ENCODE measurements at places on chromosomes 6 and 20. TPM values are rescaled to one million over a fixed set of nuclear protein-coding genes. Genes with fewer than 3 reads are reported as not detected.

- no peak for DNase-seq
These were observed 52.6 kb downstream of the HECA start for GRCh38 chr6:139187489-139187888.

DNA sequence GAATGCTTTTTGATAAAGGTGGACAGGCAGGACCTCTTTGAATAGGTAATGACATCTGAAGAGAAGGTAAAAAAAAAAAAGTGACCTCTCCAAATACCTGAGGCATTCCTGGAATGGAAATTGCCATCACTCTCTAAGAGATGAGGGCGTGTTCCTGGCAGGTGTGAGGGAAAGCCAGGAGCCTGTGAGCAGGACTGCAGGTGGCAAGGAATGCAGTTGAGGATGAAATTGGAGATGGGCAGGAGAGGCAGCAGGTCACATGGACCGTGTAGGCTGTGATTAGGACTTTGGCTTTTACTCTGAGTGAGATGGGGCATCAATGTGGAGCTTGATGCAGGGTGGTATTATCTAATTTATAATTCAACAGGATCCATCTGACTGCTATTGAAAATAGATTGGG is 227.4 kb downstream of the LRFN2 start:
- no peak for DNase-seq

GRCh38 chr20:19828232-19828631 is 70.2 kb downstream of the RIN2 start:
- peak; percentile 70 for DNase-seq

The RNF217 gene
- total RNA-seq: 32.5 TPM

The ELOVL4 gene
- total RNA-seq: 4.1 TPM

DNA sequence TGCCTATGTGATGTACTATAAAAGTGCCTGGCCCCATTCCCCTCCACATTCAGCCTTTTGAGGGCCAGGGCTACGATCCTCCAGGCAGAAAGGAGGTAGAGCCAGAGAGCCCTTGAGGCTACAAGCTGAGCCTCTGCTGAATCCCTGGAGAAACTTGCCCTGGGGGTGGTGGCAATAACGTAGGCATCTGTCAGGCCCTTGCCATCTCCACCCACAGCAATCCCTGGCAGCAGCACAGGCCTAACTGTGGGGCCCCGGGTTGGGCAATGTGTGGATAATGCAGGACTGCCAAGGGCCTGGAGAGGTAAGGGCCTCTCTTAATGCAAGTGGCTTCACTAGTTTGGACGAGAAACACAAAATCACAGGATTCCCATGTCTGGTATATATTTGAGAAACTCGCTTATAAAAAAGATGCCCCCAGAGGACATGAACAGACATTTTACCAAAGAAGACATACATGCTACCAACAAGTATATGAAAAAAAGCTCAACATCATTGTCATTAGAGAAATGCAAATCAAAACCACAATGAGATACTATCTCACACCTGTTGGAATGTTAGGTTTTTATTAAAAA is 99.0 kb downstream of the QRSL1 start:
- DNase-seq: no peak

The SLC35D3 gene
- total RNA-seq: not detected

GRCh38 chr6:15997586-15998388 is 131.1 kb upstream of the MYLIP start:
- DNase-seq: peak; percentile 80

The SULF2 gene
- total RNA-seq: 140 TPM

- no peak for DNase-seq
These were observed 286.5 kb upstream of the PRND start for GRCh38 chr20:4435225-4435624.

- DNase-seq: no peak
These were observed 416.1 kb downstream of the TBC1D32 start for GRCh38 chr6:120918137-120918536.

DNA sequence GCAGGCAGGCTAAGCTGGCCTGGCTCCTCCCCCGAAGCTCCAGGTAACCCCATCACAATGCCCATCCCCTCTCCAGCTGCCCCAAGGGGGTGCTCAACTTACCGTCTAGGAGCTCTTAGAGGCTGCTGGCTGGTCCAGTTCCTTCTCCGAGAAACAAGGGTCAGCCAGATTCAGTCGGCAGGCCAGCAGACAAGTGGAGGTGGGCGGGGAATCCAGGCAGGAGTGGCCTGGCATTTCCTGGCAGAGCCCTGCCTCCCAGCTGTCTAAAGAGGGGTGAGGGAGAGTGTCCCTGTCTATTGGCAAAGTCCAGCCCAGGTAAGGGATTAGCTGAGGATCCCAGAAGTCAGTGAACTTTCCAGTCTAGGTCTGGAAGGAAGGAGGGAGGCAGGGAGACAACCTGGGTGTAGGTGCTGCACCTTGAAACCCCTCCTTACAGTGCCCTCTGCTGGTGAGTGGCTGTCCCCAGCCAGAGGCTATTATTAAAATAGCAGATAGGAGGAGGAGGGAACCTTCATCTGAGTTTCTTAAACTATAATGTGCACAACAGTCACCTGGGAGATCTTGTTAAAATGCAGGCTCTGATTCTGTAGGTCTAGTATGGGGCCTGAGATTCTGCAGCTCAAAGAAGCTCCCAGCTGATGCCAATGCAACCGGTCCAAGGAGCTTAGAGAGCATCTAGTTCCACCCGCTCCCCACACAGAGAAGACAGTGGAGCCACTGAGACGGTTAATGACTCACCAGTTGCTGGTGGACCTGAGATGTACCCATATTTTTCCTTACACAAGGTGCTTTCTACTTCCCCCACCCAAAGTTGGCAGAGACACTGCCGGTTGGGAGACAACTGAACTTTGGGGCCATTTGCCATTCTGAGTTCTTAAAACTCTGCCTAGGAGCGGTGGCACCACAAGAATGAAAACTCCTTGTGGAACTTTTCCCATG is at the start of gene UNC5CL:
UNC5CL (minus strand) TSS at position 162 of the 939 bp plus-strand sequence. CDS start 4,147 bp downstream, outside the sequence.
- DNase-seq: peak; percentile 22

DNA sequence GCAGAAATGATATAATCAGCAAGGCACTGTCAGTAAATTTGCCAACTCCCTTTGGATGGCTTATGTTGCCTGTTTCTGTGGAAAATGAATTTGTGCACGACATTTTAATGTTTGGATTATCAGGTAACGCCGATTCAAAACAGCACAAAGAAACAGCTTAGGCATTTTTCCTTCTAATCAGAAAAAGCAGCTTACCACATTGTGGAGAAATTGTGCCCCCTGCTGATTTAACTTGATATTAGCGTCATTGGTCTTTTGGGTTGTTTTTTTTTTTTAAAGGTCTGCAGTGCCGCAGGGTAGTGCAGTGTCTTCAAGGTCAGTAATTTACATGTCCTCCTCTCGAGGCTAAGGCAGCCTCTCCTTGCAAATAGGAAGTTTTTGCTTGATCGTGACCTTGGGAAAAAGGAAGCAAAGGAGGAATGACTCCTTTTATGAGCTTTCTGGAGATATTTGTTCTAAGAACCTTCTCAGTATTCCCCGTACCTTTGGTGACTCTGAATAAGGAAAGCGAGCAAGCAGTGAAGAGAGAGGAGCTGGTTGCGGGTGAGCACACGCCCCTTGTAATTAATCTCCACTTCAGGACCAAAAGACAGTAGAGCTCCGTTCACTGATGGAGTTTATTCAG is 79.1 kb downstream of the ELOVL4 start:
- DNase-seq: peak; percentile 81

- peak; percentile 20 for DNase-seq
These were observed 15.4 kb upstream of the MYLK2 start for GRCh38 chr20:31803552-31804291.

DNA sequence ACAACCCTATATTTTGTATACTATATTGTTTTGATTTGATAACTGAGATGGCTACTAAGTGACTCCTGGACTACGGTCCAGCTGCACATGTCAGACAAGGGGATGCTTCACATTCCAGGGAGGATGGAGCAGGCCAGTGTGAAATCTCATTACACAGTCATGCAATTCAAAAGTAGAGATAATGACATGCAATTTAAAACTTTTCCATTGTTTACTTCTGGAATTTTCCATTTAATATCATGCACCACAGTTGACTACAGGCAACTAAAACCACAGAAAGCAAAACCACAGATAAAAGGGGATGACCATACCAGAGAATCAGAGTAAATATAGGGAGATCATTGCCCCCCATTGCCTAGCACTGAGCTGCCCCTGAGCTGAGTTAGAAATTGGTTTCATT is 366.4 kb downstream of the BTBD9 start:
- DNase-seq: no peak

The RAB32 gene
- 78.3 TPM for total RNA-seq

DNA sequence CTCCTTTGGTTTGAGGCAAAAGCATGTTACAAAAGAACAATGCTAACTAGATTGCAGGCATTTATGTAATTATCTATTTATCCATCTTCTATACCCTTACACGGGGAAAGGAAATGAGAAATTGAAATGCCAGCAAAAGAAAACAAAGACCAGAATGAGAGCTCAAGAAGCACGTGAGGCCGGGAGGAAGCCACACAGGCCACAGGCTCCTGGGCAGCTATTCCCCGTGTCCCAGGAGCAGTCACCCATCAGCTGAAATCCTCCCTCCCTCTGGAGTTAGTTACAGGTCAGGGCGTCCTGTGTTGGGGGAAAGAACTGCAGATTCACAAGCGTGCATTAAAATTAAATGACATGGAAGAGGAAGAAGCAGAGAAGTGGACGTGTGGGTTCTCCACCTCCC is 64.7 kb upstream of the RPS6KA2 start:
- DNase-seq: peak; percentile 79

GRCh38 chr6:108896111-108896661 is 48.0 kb downstream of the ARMC2 start:
- peak; percentile 81 for DNase-seq

GRCh38 chr6:36738108-36738507 is 40.5 kb downstream of the RAB44 start:
- no peak for DNase-seq

- no peak for DNase-seq
These were observed 4.8 kb upstream of the QKI start for GRCh38 chr6:163409712-163410111.

GRCh38 chr6:137309078-137309762 is 90.0 kb upstream of the IFNGR1 start:
- DNase-seq: peak; percentile 74

DNA sequence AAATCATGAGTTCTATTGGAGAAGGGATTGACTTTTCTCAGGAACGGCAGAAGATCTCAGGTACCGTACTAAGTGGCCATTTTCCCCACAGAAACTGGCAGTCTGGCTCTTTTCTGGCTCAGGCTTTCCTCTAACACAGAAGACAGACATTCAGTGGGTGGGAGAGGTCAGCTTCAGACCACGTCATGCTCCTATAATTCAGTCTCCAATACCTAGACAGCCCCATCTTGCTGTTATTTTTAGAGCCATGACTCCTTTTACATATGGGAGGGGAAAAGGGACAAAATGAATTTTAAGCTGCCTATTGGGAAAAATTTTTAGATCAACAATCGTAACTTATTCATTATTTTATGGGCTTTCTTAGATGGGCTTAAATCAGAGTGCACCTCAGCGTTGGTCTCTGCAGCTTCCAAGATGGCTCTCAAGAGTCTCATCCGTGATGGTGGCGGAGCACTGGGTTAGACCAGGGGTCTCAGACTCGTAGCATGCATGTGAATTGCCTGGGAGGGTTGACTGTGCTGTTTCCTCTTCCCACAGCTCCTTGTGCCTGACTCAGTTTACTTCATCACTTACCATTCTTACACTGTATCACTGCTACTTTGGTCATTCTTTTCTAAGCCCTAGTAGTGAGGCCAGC is 86.9 kb downstream of the TCP11 start:
- no peak for DNase-seq

The BMP2 gene
- total RNA-seq: 11.1 TPM

DNA sequence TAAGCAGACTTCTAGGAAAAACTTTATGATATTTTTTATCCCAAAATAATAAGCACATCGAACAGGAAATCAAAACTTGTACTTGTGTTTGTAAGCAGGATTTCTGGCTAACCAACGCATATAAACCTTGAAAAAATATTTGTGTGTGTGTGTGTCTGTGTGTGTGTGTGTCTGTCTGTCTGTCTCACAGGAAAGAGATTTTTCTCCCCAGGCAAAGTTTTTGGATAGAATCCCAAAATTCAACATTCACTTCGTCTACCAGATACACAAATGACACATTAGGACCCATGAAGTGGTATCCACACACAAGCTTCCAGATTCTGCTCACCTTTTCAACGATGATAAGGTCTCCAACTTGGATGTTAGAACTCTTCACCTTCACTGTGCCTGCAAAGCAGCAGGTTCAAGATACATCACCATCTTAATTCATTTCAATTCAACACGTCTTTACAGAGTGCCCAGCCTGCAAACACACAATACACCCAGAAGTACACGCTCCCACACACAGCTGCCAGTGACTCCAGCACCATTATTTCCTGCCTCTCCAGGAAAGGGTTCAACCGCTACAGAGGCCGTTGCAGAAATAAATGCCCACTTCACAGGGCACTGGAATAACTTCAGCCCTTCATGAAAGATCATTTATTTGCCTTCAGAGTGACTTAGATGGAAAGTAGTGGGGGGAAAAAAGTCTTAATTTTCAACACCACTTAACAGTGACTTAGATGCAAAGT is 70.9 kb downstream of the ATP9A start:
- DNase-seq: peak; percentile 59

DNA sequence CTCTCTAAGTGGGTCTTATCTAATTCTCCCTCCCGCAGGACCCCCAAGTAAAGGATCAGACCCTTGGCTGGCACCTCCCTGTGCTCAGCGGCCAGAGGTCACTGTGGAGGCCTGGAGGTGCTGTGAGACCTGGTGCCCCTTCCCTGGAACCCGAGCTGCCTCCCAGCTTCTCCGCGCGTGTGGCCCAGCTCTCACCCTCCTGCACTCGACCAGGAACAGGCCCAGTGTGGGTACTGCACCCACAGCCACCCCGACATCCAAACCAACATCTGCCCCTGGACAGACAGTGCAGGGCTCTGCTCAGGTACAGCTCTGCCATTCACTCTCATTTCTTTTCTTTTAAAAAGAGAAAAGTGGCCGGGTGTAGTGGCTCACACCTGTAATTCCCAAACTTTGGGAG is 42.4 kb downstream of the TMEM242 start:
- DNase-seq: no peak

DNA sequence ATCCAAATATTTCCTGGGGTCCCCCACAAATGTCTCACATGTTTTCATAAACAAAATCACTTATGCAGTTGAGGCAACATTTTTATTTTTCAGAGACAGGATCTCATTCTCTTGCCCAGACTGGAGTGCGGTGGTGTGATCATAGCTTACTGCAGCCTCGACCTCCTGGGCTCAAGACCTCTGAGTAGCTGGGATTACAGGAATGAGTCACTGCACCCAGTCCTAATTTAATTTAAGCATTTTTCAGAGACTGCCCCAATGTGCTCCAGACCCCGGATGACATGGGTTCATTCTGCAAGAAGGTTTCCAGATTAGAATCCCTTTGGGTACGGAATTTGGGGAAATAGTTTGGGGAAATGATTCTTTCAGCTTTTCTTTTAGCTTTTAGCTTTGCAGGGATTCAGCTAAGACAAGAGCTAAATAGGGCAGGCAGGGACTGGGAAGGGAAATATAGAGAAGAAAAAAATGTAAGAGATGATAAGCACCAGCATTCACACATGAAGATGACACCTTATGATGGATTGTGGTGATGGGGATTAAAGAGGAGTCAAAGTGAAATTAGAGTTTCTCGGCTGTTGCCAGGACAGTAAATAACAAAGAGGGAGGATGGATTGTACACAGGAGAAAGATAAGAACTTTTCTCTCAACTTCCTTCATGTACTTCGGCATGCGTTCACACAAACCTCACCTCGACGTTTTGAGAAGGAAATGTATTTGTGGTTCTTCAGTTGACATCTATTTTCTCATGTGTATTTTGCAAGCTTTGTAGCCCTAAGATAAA is 169.4 kb upstream of the TAB2 start:
- DNase-seq: no peak

- peak; percentile 66 for DNase-seq
These were observed 224.5 kb downstream of the GMDS start for GRCh38 chr6:2020909-2021308.

The GPX5 gene
- not detected for total RNA-seq

- DNase-seq: no peak
These were observed 31.2 kb downstream of the CRISP1 start for GRCh38 chr6:49835140-49835539.

Measured in endothelial cell of umbilical vein (primary cell).